ENCODE measurements at places on chromosomes 5 and 9.

- no peaks in the 10 kb centered on the region for H3K27me3 ChIP-seq
- peaks cover 30% of the 10 kb centered on the region for H3K4me1 ChIP-seq
- no peaks in the 10 kb centered on the region for H3K36me3 ChIP-seq
- peak; percentile 67 for DNase-seq
Measured at GRCh38 chr9:93576258-93577077, at the start of gene PHF2. Gene PHF2 (plus strand): TSS chr9:93576584. CDS start chr9:93576774, 190 bp downstream.

DNA sequence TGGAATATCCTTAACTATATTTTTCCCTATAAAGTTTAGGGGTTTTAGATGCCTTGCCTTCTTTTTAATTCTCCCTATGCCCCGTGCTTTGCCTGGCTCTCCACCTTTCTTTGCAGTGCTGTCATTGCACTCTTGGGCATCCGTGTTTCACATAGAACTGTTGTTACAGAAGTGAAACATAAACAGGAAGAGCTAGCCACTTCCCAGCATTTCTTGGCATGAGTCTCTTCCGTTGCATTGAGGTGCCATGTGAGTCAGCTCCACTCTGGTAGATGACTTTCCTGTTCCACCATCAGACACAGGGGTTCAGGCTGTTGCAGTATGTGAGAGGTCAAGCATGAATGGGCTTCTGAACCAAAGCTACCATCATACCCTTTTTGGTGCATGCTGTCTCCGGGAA is 73.4 kb downstream of the ANGPTL2 start:
- H3K27me3 ChIP-seq: no peaks in the 10 kb centered on the region
- no peak for DNase-seq
- H3K36me3 ChIP-seq: no peaks in the 10 kb centered on the region
- H3K27ac ChIP-seq: no peak overlapping the region
- no peaks in the 10 kb centered on the region for H3K4me1 ChIP-seq

- no peaks in the 10 kb centered on the region for H3K27me3 ChIP-seq
- H3K36me3 ChIP-seq: no peaks in the 10 kb centered on the region
- no peak overlapping the region for H3K27ac ChIP-seq
- DNase-seq: no peak
- H3K4me3 ChIP-seq: no peak overlapping the region
- no peaks in the 10 kb centered on the region for H3K4me1 ChIP-seq
Measured at GRCh38 chr5:130724658-130725057, 440.4 kb downstream of the HINT1 start.

DNA sequence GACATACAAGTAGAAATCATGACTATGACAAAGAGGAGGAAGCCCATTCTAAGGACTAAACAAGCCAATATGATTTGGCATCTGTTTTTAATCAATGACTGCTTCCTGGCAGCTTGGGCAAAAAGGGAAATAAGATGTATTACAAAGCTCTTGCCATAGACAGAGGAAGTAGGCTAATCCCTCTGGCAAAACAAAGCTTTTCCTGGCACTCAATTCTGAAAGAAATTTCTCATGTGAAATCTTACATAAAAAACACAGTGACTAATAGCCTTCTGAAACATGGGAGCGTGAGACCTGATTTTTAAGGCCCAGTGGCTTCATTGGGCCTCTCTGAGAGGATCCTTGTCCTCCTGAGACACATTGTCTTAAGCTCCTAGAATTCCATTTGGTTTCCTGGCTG is 93.6 kb downstream of the COL23A1 start:
- H3K4me3 ChIP-seq: no peak overlapping the region
- DNase-seq: no peak
- no peaks in the 10 kb centered on the region for H3K36me3 ChIP-seq
- H3K27ac ChIP-seq: no peak overlapping the region

GRCh38 chr9:110767559-110768063 is 99.0 kb downstream of the MUSK start:
- DNase-seq: no peak
- no peak overlapping the region for H3K27ac ChIP-seq
- no peak overlapping the region for H3K4me3 ChIP-seq
- no peaks in the 10 kb centered on the region for H3K27me3 ChIP-seq

- no peaks in the 10 kb centered on the region for H3K27me3 ChIP-seq
- no peak for DNase-seq
- no peaks in the 10 kb centered on the region for H3K36me3 ChIP-seq
- H3K27ac ChIP-seq: no peak overlapping the region
Measured at GRCh38 chr9:21505425-21506179, 23.5 kb upstream of the IFNE start.

DNA sequence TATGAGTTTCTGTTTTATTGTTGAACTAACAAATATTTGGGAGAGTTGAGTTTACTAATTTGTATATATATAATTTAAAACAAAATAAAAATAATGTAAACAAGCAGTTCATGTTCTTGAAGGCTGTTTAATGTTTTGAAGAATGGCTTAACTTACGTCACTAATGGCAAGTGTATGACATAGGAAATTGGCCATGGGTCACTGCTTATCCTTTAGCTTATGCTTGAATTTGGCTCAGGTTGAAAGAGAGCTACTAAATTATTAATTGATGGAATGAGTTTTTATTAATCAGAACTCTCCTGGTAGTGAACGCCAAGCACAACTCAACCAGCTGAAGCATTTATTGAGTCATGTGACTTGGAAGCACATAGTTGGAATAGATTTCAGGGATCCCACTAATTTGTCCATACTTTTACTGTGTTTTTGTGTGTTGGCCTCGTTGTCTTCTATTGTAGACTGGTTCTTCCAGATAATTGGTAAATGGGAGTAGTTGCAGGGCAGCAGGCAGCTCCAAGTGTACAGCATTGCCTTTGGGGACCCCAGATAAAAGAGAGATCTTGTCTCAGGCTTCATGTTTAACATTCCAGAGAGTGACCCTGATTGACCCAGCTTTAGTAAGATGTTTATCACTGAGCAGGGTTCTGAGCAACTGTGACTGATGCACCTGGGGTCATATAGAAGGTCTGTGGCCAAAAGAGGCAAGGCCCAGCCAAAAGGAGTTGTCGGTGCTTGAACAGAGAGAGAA is 13.5 kb downstream of the C5orf58 start:
- no peaks in the 10 kb centered on the region for H3K36me3 ChIP-seq
- H3K27me3 ChIP-seq: no peaks in the 10 kb centered on the region
- H3K4me1 ChIP-seq: peaks cover 40% of the 10 kb centered on the region

- H3K4me3 ChIP-seq: no peak overlapping the region
- DNase-seq: no peak
- H3K27me3 ChIP-seq: no peaks in the 10 kb centered on the region
- no peaks in the 10 kb centered on the region for H3K36me3 ChIP-seq
Measured at GRCh38 chr9:131875828-131876485, 136.1 kb upstream of the RAPGEF1 start.

DNA sequence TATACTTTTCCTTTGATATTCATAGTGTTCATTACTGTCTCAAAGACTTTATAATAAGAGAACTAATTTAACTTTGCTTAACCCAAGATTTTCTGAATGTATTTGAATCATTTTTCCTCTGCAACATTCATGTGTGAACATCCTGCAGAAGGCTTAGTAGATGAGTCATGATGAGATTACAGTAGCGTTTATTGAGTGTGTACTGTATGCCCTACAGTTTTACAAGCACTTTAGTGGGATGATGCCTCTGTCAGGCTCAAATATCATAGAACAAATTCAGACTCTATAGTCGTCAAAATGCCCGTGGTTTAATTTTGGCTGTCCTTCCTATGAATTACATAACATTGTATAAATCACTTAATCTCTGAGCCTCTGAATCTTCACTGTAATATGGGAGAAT is 41.2 kb downstream of the FYB1 start:
- H3K36me3 ChIP-seq: no peaks in the 10 kb centered on the region
- peak; percentile 62 for DNase-seq
- H3K4me1 ChIP-seq: peaks cover 75% of the 10 kb centered on the region
- H3K4me3 ChIP-seq: peak overlapping the region; percentile 32
- H3K27ac ChIP-seq: peak overlapping the region; percentile 93

GRCh38 chr9:131700076-131700475 is 39.8 kb downstream of the RAPGEF1 start:
- H3K27me3 ChIP-seq: no peaks in the 10 kb centered on the region
- H3K4me3 ChIP-seq: no peak overlapping the region
- H3K4me1 ChIP-seq: peaks cover 19% of the 10 kb centered on the region
- no peak for DNase-seq

DNA sequence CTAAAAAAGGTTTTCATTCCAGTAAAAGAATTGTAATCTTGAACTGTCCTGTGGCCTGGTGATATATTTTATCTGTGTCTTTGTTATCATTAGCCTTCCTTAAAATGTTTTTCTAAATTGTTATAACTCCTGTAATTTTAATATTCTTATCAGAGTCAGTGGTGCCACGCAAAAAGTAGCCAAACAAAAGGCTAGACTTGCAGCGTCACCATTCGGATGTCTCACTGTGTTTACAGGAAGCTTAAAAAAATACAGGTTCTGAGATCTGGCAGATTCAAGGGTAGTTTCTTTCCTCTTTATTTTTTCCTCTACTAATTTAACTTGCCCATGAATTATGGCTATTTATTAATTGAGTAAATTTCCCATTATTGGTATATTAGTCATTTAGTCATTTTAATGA is 362.3 kb downstream of the MAT2B start:
- DNase-seq: no peak
- H3K4me3 ChIP-seq: no peak overlapping the region
- no peaks in the 10 kb centered on the region for H3K27me3 ChIP-seq
- H3K4me1 ChIP-seq: no peaks in the 10 kb centered on the region
- no peak overlapping the region for H3K27ac ChIP-seq
- H3K36me3 ChIP-seq: no peaks in the 10 kb centered on the region

- no peaks in the 10 kb centered on the region for H3K36me3 ChIP-seq
- H3K27me3 ChIP-seq: no peaks in the 10 kb centered on the region
Measured at GRCh38 chr5:35096216-35096615, 48.5 kb upstream of the AGXT2 start.

DNA sequence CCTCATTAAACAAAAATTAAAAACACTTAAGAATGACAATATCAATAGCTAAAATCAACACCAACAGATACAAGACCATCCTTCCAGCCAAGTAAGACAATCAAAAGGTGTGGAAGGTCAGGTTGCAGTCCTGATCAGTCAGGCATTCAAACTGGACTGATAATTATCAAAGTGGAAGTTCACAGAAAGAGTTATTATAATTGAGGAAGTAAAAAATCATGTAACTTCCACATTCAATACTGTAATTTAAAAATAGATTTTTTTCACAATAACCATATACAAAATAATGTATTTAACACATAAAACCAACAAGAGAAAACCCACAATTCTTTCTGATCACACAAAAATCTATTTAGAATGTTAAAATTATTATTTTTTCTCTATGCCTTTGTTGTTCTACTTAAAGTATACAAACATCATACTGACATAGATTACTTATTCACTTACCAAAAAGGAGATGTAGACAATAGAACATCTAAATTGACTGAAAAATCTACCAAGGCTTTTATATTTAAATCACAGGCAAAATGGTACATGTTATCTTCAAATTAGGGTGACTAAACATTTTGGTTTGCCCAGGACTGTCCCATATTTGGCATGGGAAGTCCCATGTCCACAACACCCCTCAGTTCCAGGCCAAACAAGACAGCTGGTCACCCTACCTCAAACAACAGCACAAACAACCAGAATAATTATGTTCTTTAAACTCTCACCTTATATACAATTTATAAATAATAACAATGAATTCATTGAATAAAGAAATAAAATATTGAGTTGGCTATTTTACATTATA is 142.5 kb upstream of the SLC24A2 start:
- H3K4me3 ChIP-seq: no peak overlapping the region
- H3K27me3 ChIP-seq: no peaks in the 10 kb centered on the region
- peak; percentile 40 for DNase-seq
- peaks cover 7% of the 10 kb centered on the region for H3K4me1 ChIP-seq
- no peak overlapping the region for H3K27ac ChIP-seq
- H3K36me3 ChIP-seq: no peaks in the 10 kb centered on the region

DNA sequence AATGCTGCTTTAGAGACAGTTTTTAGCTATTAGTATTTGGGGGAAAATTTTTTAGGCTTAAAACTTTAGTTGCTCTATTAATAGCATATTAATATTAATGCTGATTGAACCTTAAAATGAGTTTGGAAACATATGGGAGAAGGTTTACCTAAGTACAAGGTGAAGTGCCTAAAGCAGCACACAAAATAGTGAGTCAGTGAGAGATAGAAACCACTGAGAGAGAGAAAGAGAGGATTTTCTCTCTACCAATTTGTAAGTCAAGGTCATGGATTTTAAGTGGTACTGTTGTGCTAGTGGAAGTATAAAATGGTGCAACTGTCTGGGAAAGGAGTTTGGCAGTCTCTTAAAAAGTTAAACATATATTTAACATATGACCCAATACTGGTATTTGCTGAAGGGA is 64.9 kb downstream of the MARCHF3 start:
- H3K27me3 ChIP-seq: no peaks in the 10 kb centered on the region
- no peaks in the 10 kb centered on the region for H3K4me1 ChIP-seq
- H3K27ac ChIP-seq: no peak overlapping the region
- no peak for DNase-seq
- no peak overlapping the region for H3K4me3 ChIP-seq

All from Karpas-422 (cell line).